Activated naive CD4-positive, alpha-beta T cell treated with anti-CD3 and anti-CD28 coated beads, Interleukin-2, amount 50 U/mL, for 72 hours (primary cell): ENCODE measurements at places on chromosomes 7 and 10. TPM values are rescaled to one million over a fixed set of nuclear protein-coding genes. Genes with fewer than 3 reads are reported as not detected.

GRCh38 chr7:45217358-45217757 is 59.8 kb downstream of the RAMP3 start:
- DNase-seq, result no peak

DNA sequence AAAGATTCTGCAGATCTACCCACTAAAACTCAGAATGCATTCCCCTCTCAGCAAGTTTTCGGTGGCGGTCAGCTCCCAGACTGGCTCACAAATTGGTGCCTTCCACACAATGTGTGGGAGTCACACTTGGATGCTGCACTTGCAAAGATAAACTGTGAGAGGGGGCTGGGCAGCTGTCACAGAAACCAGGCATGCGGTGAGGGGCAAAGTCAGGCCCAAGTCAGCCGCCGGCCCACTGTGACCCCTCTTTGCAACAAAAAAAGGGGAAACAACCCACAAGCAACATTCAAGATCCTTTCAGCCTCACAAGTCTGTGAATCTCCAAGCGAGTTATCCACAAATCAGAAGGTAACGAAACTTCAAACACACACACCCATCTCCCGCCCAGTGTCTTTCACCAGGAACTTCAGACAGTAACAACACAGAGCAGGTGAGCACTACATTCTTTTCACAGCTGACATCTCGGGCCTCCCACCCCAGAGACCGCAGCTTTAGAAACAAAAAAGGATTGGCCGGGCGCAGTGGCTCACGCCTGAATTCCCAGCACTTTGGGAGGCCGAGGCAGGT is 32.0 kb downstream of the SNX8 start:
- no peak for DNase-seq

DNA sequence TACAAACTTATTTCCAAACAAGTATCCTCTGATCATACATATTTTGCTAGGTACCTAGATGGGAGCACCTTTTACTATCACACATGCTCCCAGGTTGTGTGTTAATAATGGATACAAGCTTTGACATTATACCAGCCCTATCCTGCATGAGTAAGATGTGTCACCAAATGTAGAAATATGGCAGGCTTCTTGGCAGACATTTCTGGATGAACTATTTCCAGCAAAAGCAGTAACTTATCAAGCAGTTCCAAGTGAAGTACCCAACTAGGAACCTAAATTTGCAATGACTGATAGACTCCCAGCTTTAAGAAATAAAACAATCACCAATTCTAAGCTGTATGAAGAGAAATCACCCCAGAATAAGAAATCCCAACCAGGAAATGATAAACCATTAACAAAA is 103.7 kb upstream of the TMEM72 start:
- DNase-seq, result no peak

DNA sequence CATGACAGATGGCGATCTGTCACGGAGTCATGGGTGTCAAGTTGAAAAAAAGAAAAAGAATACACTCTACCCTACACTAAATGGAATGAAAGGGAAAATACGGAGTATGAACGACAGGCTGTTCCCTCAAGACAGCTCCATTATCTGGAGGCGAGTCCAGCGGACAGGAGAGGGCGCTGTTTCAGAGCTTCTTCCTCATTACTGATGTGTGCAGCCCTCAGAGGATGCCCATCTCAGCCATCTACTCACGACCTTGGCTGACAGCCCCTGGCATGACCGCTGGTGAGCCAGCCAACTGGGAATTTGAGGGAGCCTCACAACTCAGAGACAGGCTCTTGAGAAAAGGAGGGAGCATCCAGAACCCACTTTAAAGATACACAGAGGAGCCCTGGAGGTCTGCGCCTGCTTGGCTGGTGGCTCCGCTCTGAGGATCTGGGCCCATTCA is 49.6 kb upstream of the SMNDC1 start:
- DNase-seq, result peak; percentile 88

GRCh38 chr10:22704942-22705341 is 9.4 kb downstream of the PIP4K2A start:
- no peak for DNase-seq

GRCh38 chr7:117588352-117588794 is 108.5 kb downstream of the CFTR start:
- DNase-seq, result no peak

GRCh38 chr7:130566168-130566897 is 74.4 kb downstream of the MEST start:
- DNase-seq, result no peak

GRCh38 chr7:19000410-19000809 is 117.0 kb downstream of the TWIST1 start:
- DNase-seq, result no peak

GRCh38 chr10:48701139-48701901 is 16.6 kb downstream of the WDFY4 start:
- no peak for DNase-seq

DNA sequence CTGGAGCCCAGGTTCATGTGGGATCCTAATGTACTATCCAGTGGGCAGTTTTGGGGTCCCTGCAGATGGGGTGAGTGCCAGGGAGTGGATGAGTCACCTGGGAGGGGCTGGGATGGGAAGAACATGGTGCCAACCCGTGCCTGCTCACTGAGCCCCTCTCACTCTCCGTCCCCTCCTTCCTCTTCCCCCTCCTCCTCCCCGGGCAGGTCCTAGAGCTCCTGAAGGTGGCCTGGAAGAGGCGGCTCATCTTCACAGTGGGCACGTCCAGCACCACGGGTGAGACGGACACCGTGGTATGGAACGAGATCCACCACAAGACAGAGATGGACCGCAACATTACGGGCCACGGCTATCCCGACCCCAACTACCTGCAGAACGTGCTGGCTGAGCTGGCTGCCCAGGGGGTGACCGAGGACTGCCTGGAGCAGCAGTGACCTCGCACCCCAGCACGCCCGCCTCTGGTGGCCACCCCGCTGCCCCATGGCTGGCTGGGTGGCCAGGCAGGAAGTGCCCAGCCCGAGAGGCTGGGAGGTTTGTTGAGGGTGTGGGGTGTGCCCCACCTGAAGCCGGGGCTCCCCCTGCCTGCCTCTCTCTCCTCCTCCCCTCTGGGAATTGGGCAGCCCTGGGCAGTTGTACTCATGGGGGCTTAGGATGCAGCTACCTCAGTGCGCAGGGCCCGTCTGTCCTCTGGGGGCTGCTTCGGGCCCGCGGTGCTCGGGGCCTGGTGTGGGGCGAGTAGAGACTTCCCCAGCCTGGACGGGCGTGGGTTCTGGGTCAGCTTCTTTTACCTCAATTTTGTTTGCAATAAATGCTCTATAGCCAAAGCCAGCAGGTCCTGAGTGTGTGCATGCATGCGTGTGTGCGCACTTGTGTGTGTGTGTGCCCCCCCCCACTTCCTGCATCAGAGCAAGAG is 4.9 kb upstream of the UPK3B start:
- no peak for DNase-seq

SLC16A12 gene
- total RNA-seq, result not detected

PDZD7 gene
- total RNA-seq, result 1.3 TPM

BBS9 gene
- total RNA-seq, result 14.4 TPM

SHH gene
- total RNA-seq, result not detected
